ENCODE measurements at places on chromosomes 11 and 22.

- no peak for DNase-seq
Measured at GRCh38 chr11:86785576-86785975, 14.8 kb upstream of the PRSS23 start.

GRCh38 chr11:66561178-66561974 lies 7.0 kb downstream of the CTSF start:
- DNase-seq = no peak

DNA sequence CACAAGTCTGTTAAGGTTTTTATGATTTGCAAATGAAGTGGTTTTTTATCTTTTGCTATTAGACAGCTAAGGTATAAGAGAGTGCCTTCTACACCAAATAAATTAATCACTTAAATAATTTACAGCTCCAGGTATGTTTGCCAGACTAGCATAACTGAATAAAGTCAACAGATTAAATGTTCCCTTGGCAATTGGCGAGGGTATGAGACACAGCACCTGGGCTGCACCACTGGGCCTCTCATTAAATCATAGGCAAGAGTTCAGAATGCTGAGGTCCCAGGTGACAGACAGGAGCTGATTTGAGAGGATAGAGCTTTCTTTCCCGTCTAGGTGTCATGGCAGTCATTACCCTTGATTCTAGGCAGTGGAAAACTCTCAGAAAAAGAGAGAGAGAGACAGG lies 62.6 kb upstream of the WT1 start:
- no peak for DNase-seq

DNA sequence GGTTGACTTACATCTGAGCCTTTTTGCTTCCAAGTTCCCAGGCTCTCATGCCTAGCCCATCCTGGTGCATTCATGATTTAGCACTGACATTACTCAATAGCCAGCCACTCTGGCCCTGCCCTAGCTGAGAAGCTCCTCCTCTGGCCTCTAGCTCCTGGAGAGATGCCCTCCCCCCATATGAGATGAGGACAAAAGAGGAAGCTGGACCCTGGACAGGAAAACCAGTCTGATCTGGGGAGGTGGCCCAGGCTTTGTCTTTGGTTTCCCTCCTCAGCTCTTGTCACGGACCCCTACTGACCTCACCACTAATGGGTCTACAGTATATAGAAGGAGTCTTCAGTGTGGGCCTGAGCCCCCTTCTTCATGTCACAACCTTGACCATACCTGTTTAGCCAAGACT lies 3.0 kb downstream of the RHOG start:
- DNase-seq = no peak

GRCh38 chr11:118527109-118527508 lies at the start of gene TTC36:
Gene TTC36 (plus strand): TSS chr11:118527474. CDS start chr11:118527495, 21 bp downstream.
- DNase-seq = no peak

- DNase-seq = no peak
Measured at GRCh38 chr11:20599221-20600019, at the start of gene SLC6A5. Gene SLC6A5 (plus strand): TSS chr11:20599608. CDS start chr11:20599673, 65 bp downstream.

DNA sequence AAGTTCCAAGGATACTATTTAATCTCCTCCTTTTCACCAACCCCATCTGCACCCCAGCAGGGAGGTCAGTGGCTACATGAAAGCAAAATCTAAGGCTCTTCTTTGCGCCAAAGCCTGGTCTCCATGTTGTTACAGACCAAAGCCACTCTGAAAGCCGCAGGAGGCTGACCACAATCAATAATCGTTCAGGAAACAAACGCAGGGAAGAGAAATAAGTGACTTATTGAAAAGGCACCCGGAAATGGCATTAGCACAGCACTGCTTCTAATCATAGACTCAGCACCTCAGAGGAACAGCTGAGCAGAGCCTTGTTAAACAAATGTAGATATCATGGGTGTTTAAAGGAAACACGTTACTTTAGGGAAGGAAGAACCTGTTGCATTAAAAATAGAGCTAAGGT lies 183.9 kb downstream of the KIRREL3 start:
- DNase-seq = no peak

DNA sequence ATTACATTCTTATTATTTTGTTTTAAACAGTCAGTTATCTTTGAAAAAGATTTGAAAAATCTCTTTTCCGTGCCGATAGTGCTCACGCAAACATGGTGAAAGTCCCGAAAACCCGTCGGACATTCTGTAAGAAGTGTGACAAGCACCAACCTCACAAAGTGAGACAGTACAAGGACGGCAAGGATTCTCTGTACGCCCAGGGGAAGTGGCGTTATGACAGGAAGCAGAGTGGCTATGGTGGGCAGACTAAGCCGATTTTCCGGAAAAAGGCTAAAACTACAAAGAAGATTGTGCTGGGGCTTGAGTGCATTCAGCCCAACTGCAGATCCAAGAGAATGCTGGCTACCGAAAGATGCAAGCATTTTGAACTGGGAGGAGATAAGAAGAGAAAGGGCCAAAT lies 28.7 kb upstream of the CTSD start:
- no peak for DNase-seq

DNA sequence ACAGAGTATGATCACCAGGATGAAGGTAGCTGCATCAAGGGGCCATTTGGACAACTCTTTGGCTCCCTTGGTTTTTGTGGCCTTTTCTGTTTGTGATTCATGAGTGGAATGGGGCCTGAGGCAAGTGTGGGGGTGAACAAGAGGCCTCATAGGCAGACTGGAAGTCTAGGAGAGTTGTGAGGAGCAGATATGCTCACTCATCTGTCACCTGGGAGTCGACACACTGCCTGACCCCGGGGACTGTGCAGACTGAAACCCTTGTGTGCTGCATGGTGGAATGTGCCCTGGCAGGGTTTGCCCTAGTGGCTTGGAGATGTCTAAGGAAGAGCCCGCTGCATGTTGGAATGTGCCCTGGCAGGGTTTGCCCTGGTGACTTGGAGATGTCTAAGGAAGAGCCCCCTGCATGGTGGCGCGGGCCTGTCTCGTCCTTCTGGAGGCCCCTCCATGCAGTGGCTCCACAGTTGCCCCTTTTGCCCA lies 60.0 kb downstream of the MED15 start:
- DNase-seq = no peak

GRCh38 chr11:22626573-22627239 lies 1.1 kb upstream of the FANCF start:
- DNase-seq = no peak

- no peak for DNase-seq
Measured at GRCh38 chr11:128502726-128503125, 84.6 kb downstream of the ETS1 start.

GRCh38 chr11:57792060-57792541 lies 30.5 kb downstream of the CTNND1 start:
- DNase-seq = peak; percentile 76

- no peak for DNase-seq
Measured at GRCh38 chr11:96162816-96163499, 180.0 kb downstream of the MAML2 start.

GRCh38 chr11:100785148-100785983 lies 98.3 kb downstream of the ARHGAP42 start:
- no peak for DNase-seq

GRCh38 chr22:46809153-46809885 lies 46.9 kb downstream of the TBC1D22A start:
- DNase-seq = no peak

DNA sequence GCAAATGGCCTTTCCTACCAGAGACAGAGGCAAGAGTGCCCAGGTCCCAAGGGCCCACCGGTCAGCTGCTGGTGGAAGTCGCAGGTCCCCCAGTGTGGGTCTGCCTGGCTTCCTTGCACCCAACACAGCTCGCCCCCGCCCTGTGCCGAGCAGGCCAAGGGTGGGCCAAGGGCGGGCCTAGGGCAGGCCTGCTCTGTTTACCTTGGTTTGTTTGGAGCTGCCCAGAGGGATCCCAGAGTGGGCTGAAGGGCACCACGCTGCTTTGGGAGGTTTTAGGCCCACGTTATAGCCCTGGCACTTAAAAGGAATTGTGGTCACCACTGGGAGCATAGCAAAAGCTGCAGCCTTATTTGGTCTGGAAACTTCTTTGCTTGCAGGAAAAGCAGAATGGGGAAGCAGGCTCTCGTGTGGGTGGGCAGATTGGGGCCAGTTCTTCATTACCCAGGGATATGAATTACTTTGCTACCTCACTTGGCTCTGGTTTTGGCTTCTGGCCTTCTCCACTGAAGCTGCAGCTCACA lies 38.0 kb downstream of the MRGPRD start:
- DNase-seq = no peak

- no peak for DNase-seq
Measured at GRCh38 chr11:86891036-86891435, 64.2 kb downstream of the FZD4 start.

DNA sequence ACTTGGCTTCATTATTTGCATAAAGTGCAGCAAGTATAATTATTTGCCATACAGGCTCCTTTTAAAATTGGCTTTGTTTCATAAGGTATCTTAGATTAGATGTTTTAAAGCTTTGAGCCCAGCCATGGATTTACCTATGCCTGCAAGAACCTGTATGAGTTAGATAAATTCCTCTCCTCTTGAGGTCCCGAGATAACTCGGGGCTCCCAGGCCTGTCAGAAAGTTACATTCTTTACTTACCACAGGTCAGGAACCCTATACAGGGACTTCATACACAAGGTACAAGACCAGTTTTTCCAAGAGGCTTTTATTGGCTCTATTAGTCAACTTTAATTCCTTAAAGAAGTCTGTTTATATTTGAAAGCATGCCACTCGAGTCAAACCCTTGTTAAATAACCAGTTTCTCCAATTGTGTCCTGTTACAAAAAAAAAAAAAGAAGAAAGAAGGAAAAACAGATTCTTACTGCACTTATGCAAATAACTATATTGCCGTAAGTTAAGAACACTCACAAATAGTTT lies 2.3 kb upstream of the C1QTNF6 start:
- DNase-seq = no peak

DNA sequence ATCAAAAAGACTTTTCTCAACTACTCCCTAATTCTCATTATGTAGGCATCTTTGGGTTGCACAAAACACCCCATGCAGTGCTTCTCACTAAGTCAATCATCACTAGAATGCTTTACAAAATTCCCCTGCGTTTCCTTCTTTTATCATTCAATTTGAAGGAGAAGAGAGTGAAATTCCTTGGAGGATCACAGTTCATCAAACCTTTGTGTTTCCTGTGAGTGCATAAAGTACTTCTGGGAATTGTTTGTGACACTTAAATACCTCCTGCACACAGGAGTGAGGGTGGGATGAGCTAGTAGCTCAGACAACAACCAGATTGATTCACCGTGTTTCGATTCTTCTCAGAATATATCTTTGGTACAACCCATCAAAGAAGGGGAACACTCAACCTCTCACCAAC lies 3.7 kb upstream of the OR5AR1 start:
- no peak for DNase-seq

DNA sequence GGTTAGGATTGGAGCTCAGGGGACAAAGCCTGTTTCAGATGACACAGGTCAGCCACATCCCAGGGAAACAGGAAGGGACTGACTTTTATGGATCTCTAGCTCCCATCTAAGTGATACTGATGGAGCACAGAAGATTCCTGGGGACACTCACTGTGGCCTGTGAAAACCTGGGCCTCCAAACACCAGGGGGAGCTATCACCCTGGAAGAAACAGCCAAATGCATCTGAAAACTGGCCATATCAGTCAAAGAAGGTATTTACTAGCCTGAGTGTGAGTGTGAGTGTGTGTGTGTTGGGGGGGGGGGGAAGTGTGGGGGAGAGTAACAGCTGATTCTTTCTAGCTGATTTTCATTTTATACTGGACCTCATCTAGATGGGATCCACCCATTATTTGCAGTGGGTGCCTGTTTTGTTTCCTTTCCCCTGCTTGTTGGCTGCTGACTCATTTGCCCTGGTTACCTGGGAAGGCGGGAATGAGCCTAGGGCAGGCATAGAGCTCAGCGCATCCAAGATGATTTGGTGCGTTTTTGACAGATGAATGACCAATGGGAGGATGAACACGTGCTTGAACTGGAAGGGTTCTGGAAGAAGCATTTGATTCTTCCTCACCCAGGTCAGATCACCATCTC lies 284.0 kb downstream of the KIRREL3 start:
- no peak for DNase-seq

- no peak for DNase-seq
Measured at GRCh38 chr11:111642542-111642941, 40.3 kb downstream of the SIK2 start.

- no peak for DNase-seq
Measured at GRCh38 chr11:97201743-97202612, 812.2 kb downstream of the JRKL start.

DNA sequence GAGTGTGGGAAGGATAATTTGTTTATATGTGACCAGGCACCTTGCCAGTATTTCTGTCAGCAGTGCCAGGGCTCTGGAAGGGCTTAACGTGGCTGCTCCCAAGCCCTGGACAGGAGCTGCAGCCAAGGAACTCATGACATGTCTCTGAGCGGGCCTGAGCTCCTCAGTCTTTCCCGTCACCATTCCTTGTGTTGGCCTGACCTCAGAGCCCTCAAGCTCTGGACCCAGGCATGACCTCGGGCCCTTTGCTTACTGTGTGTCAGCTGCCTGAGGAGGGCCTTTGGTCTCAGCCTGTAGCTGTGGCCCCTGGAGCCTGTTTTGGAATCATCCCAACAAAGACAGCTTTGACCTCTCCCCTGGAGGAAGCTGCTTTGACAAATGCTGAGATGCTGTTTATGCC lies 264.1 kb upstream of the PLET1 start:
- no peak for DNase-seq

GRCh38 chr22:48736593-48737460 lies 1090.8 kb downstream of the BRD1 start:
- DNase-seq = no peak

- DNase-seq = no peak
Measured at GRCh38 chr11:47308050-47308823, 38.3 kb downstream of the MADD start.

- DNase-seq = no peak
Measured at GRCh38 chr22:36153501-36154422, 6.8 kb downstream of the APOL3 start.
